ENCODE measurements at places on chromosomes 3 and 15. TPM values are rescaled to one million over a fixed set of nuclear protein-coding genes. Genes with fewer than 3 reads are reported as not detected.

Gene PRSS50
- 0.24 TPM for total RNA-seq

Gene ALDH1A2
- total RNA-seq = 0.72 TPM

- no peak for DNase-seq
These were observed 29.7 kb downstream of the XYLB start for GRCh38 chr3:38376098-38376816.

GRCh38 chr15:31262901-31263671 is 63.5 kb upstream of the KLF13 start:
- DNase-seq = no peak

GRCh38 chr15:52683580-52683979 is 4.4 kb upstream of the ATOSA start:
- no peak for DNase-seq
